Putamen (tissue), 1 donor: ENCODE measurements at places on chromosomes 4 and X.

DNA sequence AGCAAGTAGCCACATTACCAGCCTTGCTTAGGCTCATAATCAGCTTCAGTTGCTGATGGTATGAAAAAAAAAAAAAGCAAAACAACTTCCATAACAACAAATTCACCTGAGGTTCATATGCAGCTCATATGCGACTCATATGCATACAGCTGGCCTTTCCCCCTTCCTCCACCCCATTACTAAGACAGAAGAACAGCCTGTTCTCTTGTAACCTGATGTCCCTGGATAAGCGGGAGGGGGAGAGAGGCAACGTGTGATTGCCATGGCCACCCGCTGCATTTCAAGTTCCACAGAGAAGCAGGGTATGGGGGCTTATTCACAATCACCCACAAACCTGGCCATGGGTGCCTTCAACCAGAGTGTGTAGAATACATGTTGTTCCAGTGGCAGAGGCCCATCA, 95.1 kb upstream of the DGKK start:
- DNase-seq = no peak

DNA sequence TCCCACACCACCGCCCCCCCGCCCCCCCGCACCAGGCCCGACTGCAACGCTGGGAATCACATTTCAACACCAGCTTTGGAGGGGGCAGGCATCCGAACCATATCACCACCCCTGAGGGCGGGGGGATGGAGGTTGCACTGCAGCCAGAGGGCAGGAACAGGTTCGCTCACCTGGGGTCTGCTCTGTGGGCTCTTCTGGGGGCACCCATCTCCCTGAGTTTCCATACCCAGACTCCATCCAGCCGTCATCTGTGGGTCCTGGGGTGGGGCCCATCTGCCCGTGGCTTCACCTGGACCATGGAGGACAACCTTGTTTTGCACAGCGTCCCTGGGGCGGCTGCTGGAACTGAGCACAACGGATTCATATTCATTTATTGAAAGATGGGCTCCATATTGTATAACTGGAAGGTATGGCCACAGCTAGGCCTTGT, 6.9 kb downstream of the PSAPL1 start:
- no peak for DNase-seq

DNA sequence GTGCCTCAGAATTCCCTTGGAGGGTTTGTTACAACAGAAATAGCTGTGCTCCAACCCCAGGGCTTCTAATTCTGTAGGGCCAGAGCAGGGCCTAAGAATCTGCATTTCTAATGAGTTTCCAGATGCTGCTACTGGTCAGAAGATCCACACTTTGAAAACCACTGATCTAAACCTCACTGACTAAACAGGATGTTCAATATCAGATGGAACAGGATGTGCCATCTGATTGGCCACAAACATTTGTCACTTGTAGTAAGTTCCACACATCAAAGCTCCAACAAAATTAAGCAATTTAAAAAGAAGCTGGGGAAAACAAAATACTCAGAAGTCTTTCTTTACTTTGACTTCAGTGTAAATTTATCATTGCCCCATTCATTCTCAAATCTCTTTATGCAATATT, 14.3 kb downstream of the CASK start:
- DNase-seq = no peak

DNA sequence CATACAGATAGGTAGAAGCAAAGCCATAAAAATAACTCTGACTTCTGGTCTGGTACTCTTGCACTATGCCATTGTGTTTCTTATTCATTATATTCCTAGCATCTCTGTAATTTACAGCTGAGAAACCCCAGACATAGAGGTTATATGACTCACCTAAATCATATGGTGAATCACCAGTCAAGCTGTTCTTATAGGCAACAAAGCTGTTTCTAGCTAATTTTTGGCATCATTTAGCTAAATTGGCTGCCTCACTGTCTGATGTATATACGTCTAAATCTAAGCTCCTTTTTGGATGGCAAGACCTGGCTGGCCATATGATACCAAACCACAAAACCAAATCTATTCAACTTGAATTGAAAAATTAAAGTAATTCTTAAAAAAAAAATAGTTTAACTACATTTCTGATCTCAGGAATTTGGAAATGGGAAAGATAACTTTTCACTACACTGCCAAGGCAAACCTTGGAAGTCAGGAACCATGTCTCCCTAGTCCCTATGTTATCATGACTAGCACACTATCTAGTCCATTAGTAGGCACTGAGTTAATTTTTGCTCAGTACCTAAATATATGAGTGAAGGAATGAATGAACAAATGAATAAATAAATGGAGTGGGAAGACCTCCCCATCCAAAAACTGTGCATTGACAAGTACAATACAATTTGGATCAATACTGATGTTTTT, 41.3 kb upstream of the STAG2 start:
- no peak for DNase-seq

DNA sequence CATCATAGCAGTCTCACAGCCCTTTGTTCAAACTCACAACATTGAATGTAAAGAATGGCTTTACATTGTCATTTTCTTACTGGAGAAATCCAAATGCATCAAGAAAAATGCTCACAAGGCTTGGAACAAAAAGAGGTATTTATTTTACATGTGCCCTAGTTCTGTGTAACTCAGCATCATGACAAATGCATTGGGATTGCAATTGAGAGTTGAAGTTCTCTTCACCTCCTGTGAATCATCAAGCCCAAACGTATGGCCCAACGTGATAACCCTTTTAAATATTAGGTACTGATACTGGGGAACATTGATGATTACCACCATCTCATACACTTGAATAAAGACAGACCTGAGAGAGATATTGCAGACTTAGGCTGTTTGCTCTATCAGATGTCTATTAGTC, 61.6 kb downstream of the GASK1B start:
- no peak for DNase-seq

DNA sequence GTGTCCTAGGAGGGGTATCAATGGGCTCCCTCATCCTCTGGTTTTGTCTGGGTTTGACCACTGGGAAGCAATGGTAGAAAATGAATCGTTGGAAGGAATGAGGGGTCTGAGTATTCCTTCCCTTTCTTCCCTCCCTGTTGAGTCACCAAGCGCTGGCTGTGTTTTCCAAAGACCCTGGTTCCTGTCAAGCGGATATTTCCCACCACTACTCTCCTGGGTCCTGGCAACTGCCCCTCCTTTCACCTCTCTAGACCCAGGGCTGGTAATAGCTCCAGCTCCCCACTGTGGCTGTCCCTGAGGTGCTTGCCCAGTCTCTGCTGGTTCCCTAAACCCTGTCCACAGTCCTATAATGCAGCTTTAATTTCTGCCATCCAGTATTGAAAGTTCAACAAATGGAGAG, 22.2 kb downstream of the SMIM43 start:
- no peak for DNase-seq

- DNase-seq = no peak
Observed at GRCh38 chr4:53141308-53141707, 224.6 kb downstream of the SCFD2 start.

DNA sequence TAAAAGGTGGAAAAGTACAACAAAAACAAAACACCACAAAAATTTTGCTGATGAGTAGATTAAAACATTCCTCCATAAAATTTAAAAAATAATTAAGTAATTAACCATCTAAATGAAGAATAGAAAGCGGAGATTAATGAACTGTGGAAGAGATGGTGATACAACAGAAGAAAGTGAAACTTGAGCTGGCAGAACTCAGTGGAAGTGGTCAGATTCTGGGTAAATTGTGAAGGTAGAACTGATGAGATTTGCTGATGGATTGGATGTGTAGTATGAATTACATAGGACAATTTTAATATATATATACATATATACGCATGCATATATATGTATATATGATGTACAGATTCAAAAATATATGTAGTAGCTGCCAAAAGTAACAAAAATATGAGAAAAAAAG, 73.9 kb downstream of the AMOT start:
- no peak for DNase-seq

- DNase-seq = no peak
Observed at GRCh38 chrX:110315551-110315950, 2.3 kb downstream of the AMMECR1 start.

DNA sequence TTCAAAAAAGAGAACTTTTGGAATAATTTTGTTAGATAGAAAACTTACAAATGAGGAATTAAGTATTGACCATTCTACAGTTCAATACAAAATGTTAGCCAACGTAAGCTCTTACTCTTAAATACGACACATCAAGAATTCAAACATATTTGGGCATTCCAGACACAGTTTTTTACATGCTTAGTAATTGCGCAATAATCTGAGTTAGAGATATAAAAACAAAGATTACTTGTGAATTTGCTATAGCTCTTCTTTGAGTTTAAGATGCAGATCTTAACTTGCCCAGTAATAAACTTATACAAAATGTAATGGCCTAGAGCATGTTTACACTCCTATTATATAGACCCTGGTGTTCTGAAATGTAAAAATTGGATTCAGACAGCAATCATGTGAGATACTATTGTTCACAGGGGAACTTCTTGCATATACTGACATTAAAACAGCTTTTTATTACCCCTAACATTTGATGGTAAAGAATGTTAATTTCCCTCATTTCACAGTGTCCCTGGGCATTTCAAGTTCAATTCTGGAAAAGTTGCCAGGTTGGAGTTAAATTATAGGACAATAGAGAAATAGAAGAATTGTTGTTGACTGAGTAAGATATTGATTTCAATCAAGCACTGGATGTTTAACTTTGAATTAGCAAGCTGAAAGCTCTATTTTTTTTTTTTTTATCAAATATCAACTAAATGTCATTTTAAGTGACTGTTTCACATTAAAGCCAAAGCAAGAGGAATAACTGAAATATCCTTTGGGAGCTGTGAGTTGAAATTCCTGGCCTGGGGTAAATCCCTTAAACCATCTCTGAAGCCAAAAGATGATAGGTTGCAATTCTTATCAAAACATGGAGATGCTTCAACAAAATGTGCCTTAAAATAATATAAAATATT, 910 bp downstream of the HPGDS start:
- DNase-seq = no peak

- no peak for DNase-seq
Observed at GRCh38 chr4:152921284-152921683, 14.8 kb upstream of the FHDC1 start.

GRCh38 chr4:56728512-56728911, 47.4 kb upstream of the HOPX start:
- no peak for DNase-seq

DNA sequence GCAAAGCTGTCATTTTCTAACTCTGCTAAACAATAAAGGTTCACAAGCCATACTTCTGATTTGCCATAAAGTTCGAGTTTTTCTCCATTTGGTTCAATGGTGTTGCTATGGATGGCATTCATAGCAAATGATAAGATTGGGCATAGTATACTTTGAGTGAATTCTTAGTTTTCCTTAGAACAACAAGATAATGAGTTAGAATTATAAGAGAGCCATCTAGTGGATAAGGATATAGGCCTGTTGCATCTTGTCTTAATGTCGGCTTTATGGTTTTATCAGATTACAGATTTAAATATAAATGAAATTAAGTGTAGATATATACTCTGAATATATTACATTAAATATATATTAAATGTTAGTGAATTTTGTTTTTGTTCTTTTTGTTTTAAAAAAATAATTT, 644.6 kb downstream of the IL1RAPL1 start:
- peak; percentile 10 for DNase-seq

GRCh38 chr4:106835919-106836318, 200.2 kb downstream of the DKK2 start:
- no peak for DNase-seq

DNA sequence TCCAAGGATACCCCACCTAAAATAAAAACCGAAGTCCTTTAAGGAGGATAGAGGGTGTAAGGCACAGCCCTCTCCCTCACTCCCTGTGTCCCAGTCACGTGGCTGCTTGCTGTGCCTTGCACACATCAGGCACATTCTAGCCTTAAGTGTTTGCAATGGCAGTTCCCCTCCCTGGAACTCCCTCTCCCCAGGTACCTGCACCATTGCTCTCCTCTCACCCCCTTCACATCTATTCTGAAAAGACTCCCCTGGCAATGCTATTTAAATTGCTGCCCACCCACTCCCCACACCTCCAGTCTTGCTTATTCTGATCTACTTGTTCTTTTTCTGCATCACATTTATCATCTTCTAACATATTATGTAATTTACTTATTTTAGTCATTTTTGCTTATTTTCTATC, 91.6 kb upstream of the LNX1 start:
- peak; percentile 69 for DNase-seq

GRCh38 chr4:98374643-98375042, 113.5 kb downstream of the RAP1GDS1 start:
- peak; percentile 24 for DNase-seq

GRCh38 chrX:152821145-152821765, 9.3 kb downstream of the CETN2 start:
- DNase-seq = no peak

DNA sequence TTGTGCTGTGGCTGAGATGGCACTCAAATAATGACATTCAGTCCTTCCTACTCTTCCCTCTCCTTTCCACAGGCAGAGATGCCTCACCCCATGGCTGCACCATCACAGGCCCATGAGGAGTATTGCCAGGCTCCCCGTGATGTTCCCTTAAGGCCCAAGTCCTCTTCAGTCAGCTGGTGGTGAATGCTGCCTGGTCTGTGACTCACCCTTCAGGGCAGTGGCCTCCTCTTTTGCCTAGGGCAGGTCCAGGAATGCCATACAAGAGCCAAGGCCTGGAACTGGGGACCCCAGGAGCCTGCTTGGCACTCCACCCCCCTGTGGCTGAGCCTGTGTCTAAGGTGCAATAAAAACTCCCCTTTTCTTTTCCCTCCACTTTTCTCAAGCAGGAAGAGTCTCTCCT, 144.2 kb upstream of the GEMIN8 start:
- DNase-seq = no peak
